ENCODE measurements at places on chromosomes 13 and 19. TPM values are rescaled to one million over a fixed set of nuclear protein-coding genes. Genes with fewer than 3 reads are reported as not detected.
A peak's percentile ranks its signal among the peaks of the same experiment; 100 is the strongest.

The EFNA2 gene
- total RNA-seq: not detected

The PTH2 gene
- not detected for total RNA-seq

The AXL gene
- total RNA-seq: 11.2 TPM

- peak; percentile 46 for DNase-seq
Observed at GRCh38 chr19:49879243-49879963, 1.9 kb downstream of the TBC1D17 start.

DNA sequence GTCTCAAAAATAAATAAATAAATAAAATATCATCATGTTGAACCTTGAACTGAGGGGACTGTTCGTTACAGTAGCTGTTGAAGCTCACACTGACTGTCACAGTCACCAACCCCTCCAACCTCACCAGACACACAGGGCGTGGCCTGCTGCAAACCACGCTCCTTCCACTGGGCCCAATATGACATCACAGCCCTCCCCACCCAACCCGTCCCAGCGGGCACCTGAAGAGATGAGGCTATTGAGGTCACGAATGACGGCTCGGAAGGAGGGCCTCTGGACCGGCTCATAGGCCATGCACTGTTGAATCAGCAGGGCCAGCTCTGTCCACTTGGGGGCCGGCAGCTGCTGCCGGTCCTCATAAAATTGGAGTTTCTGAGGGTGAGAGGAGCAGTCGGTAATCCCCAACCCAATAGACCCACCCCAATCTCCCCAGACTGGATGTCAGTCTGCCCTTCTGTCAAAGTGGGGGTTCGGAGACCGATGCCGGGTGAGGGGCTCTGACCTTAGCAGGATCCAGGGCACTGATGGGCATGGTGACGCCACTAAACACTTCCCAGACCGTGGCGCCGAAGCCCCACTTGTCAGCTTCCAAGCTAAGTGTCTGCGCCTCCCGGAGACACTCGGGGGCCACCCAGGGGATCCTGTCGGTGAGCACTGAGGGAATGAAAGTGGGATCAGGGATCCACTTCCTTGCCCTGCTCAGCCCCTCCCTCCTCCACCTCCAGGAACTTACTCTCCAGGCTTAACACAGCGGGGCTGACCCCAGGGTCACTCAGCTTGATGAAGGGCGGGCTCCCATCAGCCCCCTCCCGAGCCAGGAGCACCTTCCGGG, 13.2 kb downstream of the JAK3 start:
- no peak for DNase-seq

- no peak for DNase-seq
Observed at GRCh38 chr13:31225998-31226675, 26.4 kb downstream of the B3GLCT start.

Measured in dermis blood vessel endothelial cell (primary cell).